Stimulated activated CD8-positive, alpha-beta memory T cell treated with anti-CD3 and anti-CD28 coated beads, Interleukin-7, amount 100 ng/mL, for 1 hour (primary cell): ENCODE measurements at places on chromosomes 5 and 9.

DNA sequence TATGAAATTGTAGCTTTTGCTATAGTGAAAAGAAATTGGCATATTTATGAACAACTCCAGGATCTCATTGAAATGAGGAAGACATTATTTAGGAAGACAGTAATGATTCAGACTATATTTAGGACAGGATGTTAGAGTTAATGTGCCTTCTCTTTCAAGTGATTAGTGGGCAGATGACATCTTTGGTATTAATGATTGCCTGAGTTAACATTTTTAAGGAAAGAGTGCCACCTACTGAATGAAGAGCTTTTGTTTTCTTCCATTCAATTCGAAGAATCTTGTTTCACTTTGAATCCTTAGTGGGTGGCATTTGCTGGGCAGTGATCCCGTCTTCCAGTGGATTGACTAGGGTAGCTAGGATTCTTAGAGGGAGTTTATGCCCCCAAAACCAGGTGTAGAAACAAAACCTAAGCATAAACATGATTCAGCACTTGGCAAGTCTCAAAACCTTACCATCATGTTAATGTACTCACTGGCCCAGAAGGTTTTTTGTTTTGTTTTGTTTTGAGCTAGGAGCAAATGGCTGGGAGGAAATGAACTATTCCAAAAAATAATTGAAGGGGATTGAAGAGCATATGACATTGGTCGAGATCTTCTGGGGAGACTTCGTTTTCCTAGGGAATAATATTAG, 23.2 kb downstream of the MAP3K1 start:
- DNase-seq, result no peak

GRCh38 chr5:143057580-143057999, 287.4 kb downstream of the ARHGAP26 start:
- DNase-seq, result no peak

GRCh38 chr5:176620333-176620981, 9.9 kb downstream of the SNCB start:
- no peak for DNase-seq

DNA sequence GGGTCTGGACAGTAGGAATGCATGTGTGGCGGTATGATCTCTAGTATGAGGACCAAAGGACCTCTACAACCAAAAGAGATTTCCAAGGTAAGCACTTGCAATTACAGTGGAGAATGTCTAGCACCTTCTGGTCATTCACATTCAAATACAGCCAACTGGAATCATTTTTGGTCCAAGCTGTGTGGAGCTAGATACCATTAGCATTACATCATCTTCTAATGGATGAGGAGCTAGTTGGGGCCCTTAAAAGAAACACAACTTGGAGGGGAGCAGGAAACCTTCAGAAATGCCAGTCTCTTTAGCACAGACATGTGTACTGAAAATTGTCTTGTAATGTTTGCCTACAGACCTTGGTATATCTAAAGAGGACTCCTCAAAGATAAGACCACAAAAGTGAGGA, 244.7 kb downstream of the BNC2 start:
- no peak for DNase-seq

- no peak for DNase-seq
Measured at GRCh38 chr9:126377536-126377935, 50.9 kb downstream of the MVB12B start.

GRCh38 chr9:69674112-69674685, 2.0 kb upstream of the APBA1 start:
- DNase-seq, result no peak

- DNase-seq, result no peak
Measured at GRCh38 chr9:116202219-116202912, 48.8 kb downstream of the PAPPA start.

DNA sequence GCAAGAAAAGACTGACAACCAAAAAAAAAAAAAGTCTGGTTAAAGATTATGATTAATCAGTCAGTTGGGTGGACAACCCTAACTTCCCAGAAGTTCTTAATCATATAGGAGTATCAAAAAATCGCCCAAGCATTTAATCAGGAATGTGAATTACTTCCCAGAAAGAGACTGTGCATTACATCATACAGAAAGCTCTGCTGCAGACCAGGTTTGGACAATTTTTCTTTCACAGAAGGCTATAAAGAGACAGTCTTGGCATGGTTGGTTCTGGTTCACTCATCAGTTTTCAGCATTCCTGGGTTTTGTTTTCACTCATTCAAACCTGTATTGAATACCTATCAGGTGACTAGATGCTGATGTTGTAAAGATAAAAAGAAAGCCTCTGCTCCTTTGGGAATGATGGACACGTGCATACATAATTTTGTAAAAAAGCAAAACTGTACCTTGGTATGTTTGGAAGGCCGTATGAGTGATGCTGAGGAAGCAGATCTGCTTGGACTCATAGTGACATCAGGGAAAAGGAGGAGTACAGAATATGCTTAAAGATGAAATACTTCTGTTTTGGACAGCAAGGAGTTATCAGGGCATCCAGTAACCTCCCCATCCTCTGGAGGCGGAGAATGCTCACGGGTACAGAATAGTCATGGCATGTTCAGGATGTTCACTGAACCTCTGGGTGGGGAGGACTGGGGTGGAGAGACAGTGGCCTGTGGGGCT, 178.4 kb downstream of the GNA14 start:
- no peak for DNase-seq

DNA sequence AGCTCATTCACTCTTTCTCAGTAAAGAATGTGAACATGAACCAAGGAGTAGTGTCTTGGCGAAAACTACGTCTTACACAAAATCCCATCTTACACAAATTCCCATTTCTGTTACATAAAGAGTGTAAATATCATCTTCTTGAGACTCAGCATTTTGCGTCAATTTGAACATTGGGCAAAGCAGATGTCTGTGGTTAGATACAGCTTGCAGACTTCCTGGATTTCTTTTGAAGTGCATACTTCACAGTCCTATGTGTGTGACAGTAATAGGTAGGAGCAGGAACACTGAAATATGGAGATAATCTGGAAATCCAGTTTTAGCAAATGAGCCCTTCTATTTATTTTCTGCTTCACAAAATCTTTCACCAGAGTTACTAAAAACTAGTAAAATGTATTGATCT, 58.8 kb downstream of the C6 start:
- DNase-seq, result no peak

DNA sequence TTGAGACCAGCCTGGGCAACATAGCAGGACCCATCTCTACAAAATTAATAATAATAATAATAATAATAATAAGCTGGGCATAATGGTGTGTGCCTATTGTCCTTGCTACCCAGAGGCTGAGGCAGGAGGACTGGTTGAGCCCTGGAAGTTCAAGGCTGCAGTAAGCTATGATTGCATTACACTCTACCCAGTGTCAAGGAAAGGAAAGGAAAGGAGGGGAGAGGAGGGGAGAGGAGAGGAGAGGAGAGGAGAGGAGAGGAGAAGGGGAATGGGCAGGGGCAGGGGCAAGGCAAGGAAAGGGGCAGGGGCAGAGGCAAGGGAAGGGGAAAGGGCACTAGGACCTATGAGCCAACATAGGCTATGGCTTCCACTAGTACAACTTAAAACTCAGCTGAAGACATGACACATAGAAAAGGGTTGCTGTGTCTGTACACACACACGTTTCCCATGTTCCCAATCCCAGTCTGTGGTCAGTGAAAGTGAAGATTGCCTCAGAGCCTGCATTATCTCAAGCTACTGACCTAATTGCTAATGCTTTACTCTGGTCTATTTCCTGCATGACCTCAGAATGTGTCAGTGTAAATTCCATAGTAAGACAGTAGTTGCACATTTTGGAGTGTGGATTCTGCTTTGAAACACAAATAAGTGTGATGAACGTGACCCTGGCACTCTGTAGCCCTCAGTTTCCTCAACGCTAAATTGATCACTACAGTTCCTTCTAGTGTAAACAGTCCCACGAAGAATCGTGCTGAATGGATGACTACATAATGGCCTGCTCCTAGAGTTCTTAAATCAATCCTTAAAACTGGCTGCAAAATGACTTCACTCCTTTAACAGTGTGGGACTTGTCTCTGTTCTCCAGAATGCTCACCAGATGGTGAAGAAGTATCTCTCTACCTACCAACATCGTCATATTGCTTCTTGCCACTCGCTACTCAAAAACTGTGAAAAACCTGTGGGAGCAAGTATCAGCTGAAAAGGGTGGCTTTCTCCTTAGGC, 497.0 kb downstream of the RAB3C start:
- DNase-seq, result no peak

GRCh38 chr5:64680289-64680688, 10.0 kb upstream of the SHISAL2B start:
- no peak for DNase-seq

DNA sequence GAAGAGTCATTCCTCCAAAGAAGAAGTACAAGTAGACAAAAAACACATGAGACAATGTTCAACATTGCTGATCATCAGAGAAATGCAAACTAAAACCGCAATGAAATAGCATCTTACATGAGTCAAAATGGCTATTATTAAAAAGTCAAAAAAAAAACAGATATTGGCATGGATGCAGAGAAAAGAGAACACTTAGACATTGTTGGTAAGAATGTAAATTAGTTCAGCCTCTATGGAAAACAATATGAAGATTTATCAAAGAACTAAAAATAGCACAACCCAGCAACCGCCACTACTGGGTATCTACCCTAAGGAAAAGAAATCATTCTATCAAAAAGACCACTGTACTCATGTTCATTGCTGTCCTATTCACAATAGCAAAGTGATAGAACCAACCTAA, 157.5 kb downstream of the CHSY3 start:
- no peak for DNase-seq

GRCh38 chr5:57413145-57413544, 69.5 kb downstream of the ACTBL2 start:
- DNase-seq, result no peak

GRCh38 chr5:30878296-30878695, 315.2 kb upstream of the CDH6 start:
- DNase-seq, result no peak

DNA sequence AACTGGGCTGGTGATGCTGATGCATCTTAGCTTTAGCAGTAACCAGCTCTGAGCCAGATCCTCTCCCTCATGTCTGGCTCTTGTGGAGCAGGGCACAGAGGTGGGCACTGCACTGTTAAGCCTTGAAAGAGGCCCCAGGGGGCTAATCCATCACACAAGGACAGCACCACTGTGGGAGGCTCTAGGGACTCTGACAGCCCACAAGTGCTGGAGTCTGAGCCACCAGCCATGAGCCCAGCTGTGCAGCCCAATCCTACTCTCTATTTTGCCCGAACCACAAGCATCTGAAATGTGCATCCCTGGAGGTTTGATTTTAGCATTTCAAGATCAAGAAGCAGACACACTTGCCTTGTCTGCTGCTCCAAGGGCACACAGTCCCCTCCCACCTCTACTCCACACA, 407.1 kb upstream of the TRPC7 start:
- DNase-seq, result no peak

DNA sequence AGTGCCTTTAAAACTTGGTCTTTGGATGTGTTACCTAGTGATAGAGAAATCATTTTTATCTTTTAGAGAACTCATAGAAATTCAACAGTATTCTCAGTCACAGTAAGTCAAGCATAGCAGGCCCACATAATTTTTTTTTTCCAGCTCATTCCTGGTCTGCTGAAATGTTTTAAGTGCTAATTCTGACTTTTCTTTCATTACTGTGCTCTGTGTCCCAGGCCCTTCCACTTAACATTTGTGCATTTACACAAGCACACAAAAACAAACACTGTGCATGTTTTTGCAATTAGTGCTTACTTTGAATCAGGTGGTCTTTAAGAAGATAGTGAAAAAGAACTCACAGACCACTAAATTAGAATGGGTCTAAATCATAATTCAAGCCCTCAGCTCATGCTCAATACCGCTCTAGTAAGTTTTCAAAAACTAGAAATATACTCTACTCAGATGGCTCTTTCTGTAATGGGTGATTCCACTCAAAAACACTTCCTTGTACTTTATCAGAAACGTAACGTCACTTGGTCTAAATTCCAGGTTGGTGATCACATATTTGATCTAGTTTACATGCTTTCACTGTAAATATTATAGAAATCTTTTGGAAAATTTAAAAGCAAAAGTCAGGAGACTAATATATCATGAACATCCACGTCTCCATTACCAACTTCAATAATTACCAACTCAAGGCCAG, 107.8 kb downstream of the PCSK5 start:
- DNase-seq, result no peak

DNA sequence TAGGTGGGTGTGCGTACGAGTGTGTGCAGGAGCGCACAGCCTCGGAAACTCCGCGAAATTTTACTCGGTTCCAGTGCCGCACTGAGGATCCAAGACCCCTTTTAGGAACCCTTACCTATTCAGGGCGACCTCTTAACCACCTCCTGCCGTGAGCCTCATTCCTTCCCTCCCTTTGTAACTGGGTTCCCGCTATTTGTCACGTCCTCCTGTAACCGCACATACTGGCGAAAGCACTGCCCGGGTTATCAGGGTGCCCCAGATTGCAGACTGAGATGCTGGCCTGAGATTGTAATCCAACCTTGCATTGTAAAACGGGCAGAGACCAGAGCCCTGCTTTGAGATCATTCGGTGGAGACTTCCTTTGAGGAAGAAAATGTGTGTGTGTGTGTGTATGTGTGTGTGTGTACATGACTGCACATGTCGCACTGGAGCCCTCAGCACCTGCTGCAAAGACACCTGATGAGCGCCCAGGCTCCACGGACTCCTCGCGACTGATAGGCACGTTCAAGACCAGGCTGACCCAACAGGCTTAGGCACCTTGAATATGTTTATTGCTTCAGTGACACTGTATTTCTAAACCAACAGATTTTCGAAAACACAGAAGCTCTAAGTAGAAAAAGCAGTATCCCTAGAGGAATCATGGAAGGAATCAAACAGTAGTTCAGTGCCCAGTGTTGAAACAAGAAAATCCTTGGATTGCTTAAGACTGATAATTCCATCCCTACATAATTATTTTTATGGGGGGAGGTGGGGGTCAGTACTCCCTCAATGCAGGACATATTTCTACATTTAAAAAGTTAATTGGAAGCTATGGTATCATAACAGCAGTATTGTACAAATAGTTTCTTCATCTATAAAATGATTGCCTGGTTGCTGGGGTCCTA, 86.5 kb upstream of the TNFAIP8 start:
- DNase-seq, result no peak

DNA sequence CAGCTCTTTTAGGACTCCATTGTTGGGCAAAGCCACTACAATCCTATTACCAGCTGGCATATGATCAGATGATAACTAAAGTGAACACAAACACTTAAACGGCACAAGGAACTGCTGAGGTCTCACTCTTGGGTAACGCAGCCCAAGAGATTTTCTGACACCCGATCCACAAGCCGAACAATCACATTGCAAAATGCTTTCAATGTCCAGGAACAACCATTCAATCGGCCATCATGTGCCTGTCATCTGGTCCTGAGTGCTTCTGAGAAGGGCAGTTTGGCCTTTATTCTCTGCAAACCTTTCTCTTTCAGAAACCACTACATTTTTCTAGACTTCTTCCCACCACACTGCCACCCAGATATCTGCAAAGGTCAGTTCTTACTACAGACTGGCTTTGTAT, 283.1 kb downstream of the GLIS3 start:
- no peak for DNase-seq

GRCh38 chr5:74950836-74951515, 84.8 kb upstream of the FAM169A start:
- DNase-seq, result no peak

GRCh38 chr5:160657068-160657507, 194.9 kb downstream of the ATP10B start:
- no peak for DNase-seq

- peak; percentile 5 for DNase-seq
Measured at GRCh38 chr9:69180670-69181069, 6.6 kb downstream of the TJP2 start.

GRCh38 chr5:57741336-57741735, 258.7 kb upstream of the ACTBL2 start:
- DNase-seq, result no peak
